AG08396 (cell line): ENCODE measurements at places on chromosomes 13 and 19.

DNA sequence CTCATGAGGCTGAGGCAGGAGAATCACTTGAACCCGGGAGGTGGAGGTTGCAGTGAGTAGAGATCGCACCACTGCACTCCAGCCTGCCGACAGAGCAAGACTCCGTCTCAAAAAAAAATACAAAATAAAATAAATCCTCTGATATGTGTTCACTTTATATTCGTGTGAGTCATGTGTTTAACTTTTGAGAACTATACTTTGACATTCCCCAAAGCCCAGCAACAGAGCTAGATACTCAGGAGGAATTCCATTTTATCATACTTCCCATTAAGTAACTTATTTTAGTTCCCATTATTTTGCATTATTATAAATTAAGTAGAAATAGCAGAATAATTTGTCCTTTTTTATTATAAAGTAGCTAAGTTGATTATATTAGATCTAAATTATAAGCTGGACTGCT lies 3.3 kb upstream of the CHAMP1 start:
- DNase-seq, result no peak

DNA sequence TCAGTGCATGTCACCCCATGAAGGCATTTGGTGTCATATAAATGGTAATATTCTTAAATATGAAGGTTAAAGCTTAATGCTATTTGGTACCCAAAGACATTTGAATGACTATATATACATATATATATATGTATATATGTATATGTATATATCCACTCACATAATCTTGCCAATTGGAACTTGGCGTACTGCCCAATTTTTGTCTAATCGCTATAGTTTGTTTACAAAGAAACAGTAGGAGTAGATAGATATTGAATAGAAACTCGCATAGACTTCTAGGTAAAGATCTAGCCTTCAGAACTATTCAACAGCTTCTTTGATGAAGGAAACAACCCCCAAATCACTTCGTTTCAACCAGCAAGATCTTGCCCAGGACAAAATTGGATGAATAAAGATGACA lies 24.1 kb downstream of the KLF5 start:
- DNase-seq, result no peak

GRCh38 chr13:27622102-27622820 lies 569 bp downstream of the POLR1D start:
- DNase-seq, result peak; percentile 12

DNA sequence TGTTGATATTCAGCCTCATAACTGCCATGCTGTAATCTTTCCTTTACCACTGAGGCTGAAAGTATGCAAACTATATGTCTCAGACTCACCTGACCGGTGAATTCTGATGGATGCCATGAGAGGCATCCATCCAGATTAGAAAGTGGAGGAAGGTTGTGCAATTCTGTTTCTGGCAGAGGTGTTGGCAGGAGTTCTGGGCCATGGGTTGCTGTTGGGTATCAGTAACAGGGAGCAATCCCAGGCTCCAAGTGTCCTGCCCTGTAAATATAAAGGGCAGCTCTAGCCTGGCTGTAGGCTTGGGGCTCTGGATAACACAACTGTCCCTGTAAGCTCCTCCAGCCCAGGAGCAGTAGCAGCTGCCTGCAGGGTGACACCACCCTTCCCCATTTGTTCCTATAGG lies 77.4 kb upstream of the ABCC4 start:
- DNase-seq, result no peak

- no peak for DNase-seq
Measured at GRCh38 chr13:94854688-94855087, 142.3 kb upstream of the SOX21 start.

DNA sequence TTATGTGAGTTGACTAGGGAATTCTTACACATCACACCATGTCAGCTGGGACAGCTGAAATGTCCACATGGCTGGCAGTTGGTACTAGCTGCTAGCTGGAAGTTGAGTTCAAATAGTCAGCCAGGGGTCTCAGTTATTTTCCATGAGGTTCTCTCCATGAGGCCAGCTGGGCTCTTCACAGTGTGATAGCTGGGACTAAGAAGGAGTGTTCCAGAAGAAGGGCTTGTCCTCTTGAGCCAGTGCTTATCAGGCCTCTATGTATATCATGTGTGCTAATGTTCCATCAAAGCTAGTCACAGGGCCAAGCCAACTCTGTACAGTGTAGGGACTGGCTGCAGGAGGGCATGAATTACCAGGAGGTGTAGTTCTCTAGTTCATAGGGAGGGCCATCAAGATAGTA lies 11.8 kb downstream of the USPL1 start:
- no peak for DNase-seq

DNA sequence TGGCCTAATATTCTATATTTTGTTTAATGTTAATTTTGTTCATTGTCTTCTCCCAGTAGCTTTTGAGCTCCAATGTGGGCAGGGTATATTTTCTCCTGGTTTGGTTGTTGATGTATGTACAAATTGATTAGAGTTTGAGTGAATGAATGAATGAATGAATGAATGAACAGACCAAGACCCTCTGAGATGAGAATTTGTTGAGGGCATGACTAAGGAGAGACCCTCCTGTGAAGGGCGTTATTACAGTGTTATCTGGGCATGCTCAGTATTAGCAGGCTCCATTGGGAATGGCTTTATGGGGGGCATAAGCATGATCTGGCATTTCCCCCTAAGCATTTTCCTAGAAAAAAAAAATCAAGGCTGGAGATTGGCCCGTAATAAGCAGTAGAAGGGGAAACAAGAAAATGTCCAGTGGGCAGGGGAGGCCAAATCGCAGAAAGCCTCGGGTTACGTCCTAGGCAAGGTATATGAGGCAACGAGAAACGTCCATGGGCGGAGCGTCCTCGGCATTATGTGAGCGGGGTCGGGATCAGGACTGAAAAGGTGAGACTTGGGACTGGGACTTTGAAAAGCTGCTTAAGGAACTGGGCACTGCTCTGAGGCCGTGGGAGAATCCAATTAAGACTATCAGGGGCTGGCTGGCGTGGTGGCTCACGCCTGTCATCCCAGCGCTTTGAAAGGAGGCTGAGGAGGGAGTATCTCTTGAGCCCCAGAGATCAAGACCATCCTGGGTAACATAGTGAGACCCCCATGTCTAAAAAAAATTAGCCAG lies 904 bp upstream of the ARHGAP33 start:
- no peak for DNase-seq

- DNase-seq, result no peak
Measured at GRCh38 chr13:47917022-47917574, 84.0 kb downstream of the SUCLA2 start.

- peak; percentile 67 for DNase-seq
Measured at GRCh38 chr19:39157275-39157996, 31.9 kb downstream of the PAK4 start.

GRCh38 chr19:34173193-34173956 lies 1.1 kb downstream of the LSM14A start:
- DNase-seq, result peak; percentile 43

GRCh38 chr13:79679334-79679733 lies 198.4 kb downstream of the NDFIP2 start:
- peak; percentile 28 for DNase-seq

DNA sequence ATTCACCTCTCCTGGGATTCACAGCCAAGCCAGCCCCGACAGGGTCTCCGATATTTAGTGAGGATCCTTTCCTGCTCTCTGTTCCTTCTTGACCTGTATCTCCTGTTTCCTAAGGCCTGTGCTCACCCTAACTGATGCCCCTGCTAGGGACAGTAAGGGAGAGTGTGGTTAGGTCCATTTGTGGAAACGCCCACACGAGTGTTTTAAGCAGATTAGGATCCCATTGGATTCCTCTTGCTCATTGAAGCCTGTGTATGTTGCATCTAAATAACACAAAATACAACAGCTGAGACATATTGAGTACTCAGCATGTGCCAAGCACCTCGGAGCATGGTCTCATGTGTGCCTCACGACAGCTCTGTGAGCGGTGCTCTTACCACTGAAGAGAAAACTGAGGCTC lies 64.9 kb downstream of the EFNB2 start:
- no peak for DNase-seq

DNA sequence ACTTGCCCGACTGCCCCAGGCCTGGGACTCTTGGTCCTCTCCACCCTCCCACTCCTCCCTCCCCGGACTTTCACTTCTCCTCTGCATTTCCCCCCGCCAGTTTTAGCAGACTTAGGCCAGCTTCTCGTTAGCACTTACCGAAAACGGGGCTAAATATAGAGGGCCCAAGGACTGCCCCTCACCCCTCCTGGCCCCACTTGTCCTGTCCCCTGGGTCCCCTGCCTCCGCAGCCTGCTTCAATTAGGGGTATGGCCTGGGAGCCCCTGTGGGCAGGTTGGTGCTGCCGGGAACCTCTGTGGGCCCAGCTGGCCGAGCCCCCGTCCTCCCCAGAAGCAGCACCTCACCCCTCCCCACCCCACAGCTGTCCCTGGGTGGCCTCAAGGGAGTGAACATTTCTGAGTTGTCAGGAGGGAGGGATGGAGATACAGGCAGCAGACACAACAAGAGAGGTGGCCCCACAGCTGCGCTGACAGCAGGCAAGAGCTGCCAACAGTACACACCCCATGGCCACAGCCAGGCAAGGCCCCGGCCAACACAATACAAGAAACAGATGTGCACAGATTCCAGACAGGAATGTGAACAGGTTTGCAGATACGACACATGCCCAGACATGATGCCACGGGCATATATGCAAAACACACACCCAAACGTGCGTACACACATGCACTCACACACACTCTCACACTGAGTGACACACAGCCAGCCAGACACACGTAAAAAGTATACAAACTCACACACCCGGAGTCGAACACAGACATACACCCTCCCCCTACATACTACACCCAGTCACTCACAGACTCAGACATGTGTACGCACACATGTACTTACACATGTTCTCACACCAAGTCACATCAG lies 2.6 kb downstream of the POU2F2 start:
- DNase-seq, result peak; percentile 58

GRCh38 chr19:3522421-3523360 lies 16.3 kb upstream of the TEKTIP1 start:
- no peak for DNase-seq

- no peak for DNase-seq
Measured at GRCh38 chr13:43425234-43425633, 361.5 kb downstream of the ENOX1 start.

GRCh38 chr13:63942372-63942771 lies 2526.7 kb upstream of the PCDH20 start:
- no peak for DNase-seq

GRCh38 chr13:81012031-81012430 lies 671.1 kb upstream of the SPRY2 start:
- DNase-seq, result no peak

GRCh38 chr13:51349016-51349415 lies 9.5 kb downstream of the SERPINE3 start:
- no peak for DNase-seq
